ENCODE measurements at places on chromosomes 11 and 22.

GRCh38 chr22:27433099-27433498, 368.5 kb downstream of the MN1 start:
- no peak for DNase-seq

DNA sequence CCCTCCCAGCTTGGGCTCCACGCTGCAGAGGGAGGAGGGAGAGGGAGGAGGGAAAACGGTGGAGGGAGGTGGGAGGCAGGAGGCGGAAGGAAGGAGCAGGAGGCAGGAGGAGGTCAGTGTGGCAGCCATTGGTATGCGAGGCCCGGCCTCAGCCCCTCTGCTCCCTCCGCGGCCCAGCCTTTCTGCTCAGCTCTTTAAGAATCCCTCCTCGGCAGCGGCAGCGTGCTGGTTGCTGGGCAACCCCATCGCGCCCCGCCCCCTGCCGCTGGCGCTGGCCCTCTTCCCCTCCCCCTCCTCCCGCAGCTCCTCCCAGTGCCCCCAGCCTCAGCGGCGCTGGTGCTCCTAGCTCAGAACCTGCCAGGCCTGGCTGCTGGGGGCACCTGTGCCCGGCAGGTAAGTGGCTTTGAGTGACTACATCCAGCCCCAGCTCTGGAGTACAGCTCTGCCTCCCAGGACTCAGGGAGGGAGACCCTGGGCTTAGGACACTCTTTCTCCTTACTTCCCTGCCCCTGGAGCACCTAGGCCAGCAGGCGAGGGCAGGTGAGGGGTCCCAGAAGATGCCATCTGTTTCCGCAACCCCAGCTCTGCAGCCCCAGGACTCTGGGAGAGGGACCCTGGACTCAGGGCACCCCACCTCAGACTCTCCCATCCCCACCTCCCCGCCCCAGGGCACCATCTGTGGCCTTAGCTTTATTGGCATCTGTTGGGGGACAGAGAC, 7.2 kb upstream of the FLRT1 start:
- DNase-seq, result peak; percentile 73

DNA sequence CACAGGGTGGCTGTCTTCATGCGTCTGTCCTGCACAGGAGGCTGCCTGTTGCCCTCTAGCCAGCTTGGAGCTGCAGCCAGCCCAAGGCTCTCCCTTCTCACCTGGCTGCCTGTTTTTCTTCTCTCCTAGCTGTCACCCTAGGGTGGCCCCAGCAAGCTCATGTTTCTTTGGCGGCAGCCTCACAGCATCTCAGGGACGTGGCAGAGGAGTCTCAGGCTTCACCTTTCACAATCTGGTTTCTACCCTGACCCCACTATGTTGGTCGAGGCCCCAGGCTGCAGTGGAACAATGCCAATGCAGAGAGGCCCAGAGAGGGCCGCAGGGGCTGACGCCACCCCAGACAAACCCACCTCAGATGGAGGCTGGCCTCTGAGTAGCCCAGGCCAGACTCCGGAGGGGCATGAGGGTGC, 2.5 kb upstream of the CLDN5 start:
- DNase-seq, result no peak

DNA sequence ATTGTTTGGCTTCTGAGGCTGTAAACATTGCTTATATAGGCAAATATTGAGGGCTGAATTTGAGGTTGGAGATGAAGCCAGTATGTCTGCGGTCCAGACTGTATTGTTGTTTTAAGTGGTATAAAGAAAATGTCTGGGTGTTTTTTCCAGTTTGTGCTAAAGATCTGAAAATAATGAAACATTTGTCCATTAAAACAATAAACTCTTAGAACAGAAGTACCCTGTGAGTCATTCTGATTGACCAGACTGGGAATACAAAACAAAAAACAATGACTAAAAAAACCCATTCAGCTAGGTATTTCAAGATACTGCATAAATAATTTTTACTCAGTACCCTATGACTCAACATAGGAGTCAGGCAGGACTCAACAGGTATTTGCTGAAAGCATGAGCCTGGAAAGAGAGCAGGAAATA, 20.4 kb downstream of the ALKBH8 start:
- DNase-seq, result no peak

DNA sequence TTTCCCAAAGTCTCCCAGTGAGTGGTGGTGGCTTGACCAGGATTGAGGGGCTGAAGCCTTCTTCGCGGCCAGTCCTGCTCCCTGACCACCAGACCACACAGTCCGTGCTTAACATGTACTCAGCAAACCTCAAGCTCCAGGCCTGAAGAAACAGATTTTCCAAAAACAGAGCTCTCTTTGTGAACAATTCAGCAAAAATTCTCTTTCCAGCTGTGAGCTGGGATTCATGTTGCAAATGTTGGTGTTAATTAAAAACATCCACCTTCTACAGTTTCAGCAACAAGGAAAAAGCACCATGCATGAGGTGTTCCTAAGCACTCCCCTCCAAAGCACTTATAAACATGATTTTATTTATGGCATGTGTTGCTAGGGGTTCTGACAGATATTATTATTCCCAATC, 129.5 kb downstream of the ETS1 start:
- DNase-seq, result no peak

- DNase-seq, result no peak
Measured at GRCh38 chr11:45500451-45500850, 165.0 kb downstream of the CHST1 start.

DNA sequence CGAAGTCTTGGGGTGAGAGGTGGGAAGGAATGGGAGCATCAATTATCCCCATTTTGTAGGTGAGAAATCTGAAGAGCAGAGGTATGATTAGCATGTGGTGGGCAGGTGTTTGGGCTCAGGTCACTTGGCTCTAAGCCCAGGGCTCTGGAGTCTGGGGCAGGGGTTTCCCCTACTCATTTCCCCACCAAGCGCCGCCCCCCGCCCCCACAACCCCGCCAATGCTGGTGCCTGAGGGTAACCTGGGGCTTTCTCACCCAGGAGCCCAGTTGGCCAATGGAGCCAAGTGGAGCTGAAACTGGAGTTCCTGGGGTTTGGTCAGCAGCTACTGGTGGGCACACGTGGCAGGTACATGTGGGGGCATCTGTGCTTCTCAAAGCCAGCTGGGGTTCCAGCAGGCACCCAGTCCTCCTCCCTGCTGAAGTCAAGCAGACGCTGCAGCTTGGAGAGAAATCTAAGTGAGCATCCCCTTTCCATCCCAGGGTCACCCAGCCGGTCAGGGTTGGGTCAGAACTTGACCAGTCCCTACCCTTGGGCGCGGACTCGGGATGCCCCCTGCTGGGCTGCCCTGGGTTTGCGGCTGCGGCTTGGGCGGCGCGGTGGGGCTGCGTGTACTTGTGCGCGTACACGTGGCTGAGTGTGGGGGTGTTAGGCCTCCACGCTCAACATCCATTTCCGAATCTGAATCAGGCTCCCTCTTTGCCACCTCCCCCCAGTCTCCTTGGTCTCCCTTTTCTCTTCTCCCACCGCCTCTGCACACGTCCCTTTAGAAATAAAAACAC, 1.7 kb upstream of the CHRM1 start:
- DNase-seq, result no peak

GRCh38 chr11:116598556-116598955, 174.2 kb downstream of the BUD13 start:
- no peak for DNase-seq

GRCh38 chr11:102341844-102342318, 5.1 kb upstream of the BIRC2 start:
- peak; percentile 18 for DNase-seq

DNA sequence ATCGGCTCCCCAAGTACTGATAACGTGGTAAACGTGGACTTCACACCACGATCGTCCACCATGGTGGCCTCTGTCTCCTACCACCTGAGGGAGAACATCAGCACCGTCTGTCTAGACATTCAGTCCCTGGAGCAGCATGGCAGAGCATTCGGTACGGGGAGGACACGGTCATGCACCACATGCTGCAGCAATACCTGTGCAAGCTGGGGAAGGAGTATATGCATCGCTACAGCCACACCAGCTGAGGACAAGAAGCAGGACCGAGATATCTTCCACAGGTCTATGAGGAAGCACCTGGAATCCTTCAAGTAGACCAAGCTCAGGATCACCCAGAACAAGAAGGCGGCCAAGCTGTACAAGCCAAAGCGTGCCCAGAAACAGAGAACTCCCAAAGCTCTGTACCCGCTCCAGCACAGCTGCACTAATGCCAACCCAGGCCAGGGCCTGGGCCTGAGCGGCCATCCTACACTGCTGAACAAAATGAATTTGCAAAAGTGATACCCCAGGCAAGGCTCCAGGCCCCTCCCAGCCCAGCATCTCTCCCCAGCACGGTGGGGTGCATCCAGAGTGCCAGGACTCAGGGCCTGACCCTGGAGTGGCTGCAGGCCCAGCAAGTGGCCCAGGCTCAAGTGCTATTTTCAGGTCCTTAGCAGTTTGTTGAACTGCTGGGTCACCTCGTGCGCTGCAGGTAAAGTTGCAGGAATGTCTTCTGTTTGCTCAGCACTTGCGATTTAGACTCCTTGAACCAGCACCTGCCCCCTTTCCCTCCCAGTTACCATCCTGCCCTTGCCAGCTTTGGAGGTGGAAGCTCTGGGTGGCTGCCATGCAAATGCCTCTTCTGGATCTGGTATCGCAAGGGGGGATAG, 119.3 kb upstream of the SERPIND1 start:
- no peak for DNase-seq

DNA sequence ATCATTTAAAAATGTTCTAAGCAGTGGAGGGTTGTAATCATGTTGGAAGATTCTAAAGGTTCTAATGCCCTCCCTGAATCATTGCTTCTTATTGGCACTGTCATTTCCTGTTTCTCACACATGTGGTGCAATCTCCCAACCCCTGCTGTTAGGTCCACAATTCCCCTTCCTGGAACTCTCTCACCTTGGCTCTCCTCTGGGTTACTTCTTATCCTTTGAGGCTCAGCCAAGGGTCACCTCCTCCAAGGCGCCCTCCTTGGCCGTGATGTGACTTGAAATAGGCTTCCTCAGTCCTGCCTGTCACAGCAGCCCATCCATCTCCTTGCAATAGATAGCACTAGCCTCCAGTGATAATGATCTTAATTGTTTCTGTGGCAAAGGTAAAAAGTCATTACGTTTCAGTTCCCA, 149.8 kb downstream of the TTC17 start:
- DNase-seq, result no peak

DNA sequence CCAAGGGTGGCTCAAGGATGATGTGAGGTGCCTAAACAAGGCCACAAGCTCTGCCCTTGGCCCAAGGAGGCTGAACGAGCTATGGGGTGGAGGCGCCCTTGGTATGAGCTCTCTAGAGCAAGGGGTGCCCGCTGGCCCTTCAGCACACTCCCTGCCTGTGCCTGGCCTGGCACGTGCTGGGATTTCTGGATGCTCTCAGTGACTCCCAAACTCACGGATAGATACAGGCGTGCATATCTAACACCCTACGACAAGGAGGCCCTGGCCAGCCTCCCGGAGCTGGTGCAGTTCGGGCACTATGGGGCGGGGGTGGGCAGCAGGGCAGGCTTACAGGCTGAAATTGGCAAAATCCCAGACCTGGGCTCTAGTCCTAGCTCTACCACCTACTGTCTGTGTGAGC, 30.6 kb downstream of the SCUBE1 start:
- no peak for DNase-seq

GRCh38 chr11:73152861-73153483, 10.9 kb upstream of the FCHSD2 start:
- no peak for DNase-seq

DNA sequence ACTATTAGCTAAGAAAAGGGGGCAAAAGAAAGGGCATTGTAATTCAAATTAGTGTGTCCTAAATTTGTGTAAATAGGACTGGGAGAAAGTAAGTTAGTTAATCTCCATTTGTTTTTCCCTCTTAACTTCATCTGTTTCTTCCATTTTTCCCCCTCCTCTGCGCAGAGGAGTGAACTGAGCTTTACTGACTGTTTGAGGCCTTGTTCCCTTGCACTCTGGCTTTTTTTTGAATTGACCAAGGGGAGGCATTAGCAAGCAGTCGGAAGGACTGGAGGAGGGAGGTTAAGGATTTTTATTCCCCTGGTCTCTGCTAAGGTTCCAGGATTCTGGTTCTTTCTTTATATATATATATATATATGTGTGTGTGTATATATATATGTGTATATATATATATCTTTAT, 15.2 kb upstream of the FANCF start:
- no peak for DNase-seq

DNA sequence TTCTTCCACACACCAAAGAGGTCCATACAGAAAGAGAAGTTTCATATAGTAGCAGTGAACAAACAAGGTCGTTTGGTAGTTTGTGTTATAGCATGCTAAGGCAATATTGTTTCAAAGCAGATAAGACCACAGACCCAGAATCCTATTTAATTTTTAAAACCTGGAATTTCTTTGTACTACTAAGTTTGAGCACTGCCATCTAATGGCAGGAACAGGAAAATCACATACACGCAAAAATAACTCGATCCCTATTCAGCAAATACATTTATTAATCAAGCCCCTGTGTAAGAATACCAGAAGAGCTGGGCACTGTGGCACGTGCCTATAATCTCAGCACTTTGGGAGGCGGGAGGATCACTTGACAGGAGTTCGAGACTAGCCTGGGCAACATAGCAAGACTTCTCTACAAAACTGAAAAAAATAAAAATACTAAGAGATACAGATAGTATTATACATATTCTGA, 2.9 kb upstream of the BTBD10 start:
- DNase-seq, result no peak

GRCh38 chr11:87871056-87871455, 304.2 kb downstream of the RAB38 start:
- no peak for DNase-seq

DNA sequence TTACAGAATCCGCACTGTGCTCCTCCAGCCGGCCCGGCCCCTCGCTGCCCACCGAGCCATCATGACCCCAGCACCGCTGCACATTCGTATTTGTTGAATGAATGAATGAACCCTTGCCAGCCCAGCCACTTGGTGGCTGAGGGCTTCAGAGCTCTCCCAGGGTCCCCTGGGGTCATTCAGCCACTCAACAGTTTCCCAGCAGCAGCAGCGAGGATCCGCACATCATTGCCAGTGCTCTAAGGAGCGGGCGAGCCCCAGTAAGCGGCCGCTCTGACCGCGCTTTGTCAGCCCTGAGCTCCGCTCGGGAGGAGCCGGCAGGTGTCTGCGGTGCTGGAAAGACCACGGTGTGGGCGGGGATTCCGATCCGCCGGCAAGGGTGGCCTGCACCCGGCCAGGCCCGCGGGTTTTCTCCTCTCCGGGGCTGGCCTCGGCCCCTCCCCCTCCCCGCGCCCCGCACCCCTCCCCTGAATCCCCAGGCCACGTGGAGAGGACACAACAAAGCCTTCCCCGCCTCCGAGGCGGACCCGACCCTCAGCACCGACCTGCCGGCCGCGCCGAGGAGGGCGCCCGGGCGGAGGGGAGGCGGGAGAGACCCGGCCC, 563 bp downstream of the BID start:
- peak; percentile 67 for DNase-seq

DNA sequence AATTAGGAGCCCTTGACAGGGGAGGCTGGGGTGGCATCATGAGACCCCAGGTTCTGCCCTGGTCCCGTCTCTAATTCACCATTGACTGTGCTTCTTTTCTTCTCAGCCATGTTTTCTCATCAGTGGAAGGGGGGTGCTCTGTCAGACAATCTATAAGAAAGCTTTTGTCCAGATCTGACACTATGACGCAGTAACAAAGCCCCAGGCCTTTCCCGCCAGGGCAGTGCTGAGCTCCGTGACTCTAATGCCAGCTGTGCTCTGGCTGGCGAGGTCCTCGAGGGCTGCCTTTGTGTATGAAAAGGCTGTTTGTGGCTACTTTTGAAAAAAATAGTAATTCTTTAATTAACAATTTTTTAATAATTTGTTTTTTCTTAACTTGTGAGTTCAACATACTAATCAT, 3.2 kb downstream of the CD6 start:
- no peak for DNase-seq

Data from NCI-H2171 (cell line).